ENCODE measurements at places on chromosomes 11 and 22.

GRCh38 chr11:786235-787083, 3.4 kb downstream of the CEND1 start:
- DNase-seq, result no peak

GRCh38 chr11:44728491-44728910, 1.7 kb downstream of the TSPAN18 start:
- DNase-seq, result no peak

GRCh38 chr11:126257764-126258163, 10.9 kb downstream of the SRPRA start:
- DNase-seq, result no peak

- DNase-seq, result no peak
Measured at GRCh38 chr11:121722431-121723245, 269.9 kb upstream of the SORL1-AS1 start.

DNA sequence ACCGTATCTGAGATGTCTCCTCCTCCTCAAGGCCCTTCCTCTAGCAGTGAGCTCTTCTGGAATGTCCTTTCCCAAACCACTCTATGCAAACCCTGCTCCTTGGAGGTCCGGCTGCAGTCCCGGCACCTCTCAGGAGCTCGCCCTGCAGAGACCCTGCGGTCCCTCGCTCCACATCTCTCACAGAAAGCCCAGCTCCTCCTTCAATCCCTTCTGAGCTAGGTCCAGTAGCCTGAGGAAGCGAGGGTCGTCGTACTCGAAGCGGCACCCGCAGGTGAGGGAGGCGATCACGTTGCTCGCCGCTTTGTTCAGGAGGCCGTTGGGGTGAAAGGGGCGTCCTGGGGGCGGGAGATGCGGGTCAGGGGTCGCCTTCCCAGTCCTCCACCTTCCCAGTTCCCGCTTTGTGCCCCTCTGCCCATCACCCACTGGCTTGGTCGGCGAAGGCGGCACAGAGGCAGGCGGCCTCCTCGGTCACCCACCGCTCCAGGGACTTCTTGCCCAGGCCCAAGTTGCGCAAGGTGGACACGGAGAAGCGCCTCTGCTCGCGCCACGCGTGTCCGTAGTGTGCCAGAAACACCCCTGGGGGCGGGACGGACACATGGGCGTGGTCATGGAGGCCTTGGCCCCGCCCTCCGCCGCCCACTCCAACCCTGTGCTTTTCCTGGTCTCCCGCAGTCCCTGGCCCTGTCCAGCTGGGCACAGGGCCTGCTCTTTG, 21.5 kb upstream of the CYP2D6 start:
- DNase-seq, result no peak

- no peak for DNase-seq
Measured at GRCh38 chr11:115652496-115652895, 148.3 kb upstream of the CADM1 start.

DNA sequence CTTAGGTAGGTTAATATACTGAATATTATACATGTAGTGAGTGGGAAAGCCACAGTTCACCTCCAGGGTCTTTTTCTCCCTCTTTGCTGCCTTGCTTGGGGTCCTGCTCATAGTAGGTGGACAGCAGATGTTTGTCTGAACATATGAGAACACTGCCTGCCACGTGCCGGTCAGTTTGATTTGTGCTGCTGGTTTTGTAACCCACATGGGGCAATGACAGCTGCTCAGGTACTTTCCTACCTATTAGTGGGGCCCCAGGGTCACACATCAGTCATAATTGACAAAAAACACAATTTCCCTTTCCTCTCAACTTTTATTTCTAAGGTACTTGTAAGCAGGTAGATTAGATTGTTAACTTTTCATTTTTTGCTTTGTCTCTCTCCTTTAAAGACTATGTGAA, 43.8 kb downstream of the BMAL1 start:
- DNase-seq, result no peak

DNA sequence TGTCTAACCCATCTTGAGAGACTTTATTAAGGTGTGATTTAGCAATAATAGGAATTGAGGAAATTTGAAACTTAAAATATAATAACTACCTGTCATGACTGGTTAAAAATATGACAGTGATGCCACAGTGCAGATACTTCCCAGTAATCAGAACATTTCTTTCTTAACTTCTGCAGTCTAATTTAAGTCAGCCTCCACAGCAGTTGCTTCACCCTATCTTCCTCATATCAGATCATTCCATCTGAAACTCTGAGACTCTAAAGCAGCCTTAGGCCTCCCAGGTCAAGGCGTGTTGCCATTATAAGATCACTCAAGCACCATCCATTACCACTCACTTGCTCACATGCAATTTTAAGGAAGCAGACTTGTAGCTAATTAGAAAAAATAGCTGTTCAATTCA, 302.2 kb downstream of the AASDHPPT start:
- no peak for DNase-seq

DNA sequence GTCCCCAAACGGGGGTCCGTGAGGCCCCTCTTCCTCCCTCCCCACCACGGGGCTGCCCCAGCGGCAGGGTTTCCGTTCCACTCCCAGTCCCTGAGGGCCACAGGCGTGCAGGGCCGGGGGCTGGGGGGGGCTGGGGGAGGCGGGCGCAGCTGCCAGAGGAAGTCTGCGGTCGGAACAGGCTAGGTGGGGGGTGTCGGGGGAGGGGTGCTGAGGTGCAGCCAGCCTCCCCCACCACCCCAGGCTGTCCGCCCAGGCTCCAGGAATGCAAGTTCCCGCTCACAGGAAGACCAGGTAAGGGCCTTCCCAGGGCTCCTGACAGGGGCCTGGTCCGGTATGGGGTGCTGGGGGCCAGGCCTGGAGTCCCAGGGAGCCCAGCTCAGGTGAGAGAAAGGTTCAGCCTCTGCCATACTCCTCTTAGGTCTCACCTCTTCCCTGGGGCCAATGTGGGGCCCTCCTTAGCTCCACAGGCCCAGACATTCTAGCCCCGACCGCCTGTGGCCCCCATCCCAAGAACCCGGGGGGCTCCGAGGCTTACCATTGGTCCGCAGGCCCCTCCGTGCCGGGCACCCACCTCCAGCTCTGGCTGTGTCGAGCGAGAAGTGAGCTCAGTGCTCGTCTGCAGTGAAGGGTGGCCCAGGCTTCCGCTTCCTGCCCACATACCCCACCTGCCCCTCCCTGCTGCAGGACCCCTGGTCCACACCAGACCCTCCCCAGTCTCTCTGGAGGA, at the start of gene PTPRCAP:
TSS of gene PTPRCAP (minus strand) at position 601 of the 727 bp plus-strand sequence. CDS start at position 538, 63 bp downstream.
- no peak for DNase-seq

GRCh38 chr11:44954051-44954906, 3.6 kb upstream of the TP53I11 start:
- no peak for DNase-seq

- no peak for DNase-seq
Measured at GRCh38 chr11:115927823-115928329, 423.7 kb upstream of the CADM1 start.

DNA sequence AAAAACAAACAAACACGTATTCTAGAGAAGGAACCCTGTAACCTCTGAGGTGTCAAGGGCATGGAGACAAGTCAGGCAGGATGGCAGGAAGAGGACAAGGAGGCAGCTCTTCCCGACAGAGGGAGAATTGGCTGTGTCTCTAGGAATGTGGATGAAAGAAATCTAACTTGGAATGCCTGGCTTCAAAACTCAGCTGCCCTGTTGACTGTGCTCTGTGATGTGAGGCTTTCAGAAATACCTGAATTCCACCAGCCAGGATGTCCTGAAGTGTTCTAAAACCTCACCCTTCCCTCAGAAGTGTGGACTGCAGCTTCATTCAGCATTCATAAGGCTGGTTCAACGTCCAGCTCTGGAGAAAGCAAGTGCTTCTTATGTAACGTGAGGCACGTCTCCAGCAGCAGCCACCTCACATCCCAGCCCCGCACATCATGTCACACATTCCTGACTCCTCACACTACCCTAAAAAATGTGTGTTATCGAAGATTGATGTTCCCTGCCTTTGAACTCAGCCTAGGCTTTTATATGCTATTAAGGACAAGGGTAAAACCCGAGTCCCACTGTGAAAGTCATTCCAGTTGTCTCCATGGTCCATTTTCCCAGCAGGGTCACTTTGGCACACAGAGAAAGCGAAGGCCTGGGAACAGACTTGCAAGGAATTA, 398.9 kb downstream of the ETS1 start:
- no peak for DNase-seq

DNA sequence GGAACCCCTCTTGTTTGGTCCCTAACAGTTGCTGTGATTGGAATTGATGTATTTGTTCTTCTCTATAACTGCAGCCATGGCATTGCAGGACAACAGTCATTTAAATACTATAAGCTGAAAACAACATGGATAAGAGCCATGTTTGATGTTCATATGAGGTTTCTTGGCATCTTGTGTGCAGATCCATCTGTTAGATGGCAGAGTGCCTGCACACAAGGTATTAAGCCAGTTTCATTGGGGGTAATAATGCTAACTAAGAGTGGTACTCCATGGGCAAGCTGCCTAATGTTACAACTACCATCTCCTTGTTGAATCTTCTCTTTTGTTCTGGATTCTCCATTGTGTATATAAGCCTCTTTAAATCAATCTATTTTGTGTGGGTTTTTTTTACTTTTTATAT, 206.0 kb upstream of the CHORDC1 start:
- DNase-seq, result no peak

- DNase-seq, result no peak
Measured at GRCh38 chr22:19037282-19038163, 84.7 kb downstream of the DGCR2 start.

- no peak for DNase-seq
Measured at GRCh38 chr11:79017811-79018210, 423.0 kb downstream of the TENM4 start.

DNA sequence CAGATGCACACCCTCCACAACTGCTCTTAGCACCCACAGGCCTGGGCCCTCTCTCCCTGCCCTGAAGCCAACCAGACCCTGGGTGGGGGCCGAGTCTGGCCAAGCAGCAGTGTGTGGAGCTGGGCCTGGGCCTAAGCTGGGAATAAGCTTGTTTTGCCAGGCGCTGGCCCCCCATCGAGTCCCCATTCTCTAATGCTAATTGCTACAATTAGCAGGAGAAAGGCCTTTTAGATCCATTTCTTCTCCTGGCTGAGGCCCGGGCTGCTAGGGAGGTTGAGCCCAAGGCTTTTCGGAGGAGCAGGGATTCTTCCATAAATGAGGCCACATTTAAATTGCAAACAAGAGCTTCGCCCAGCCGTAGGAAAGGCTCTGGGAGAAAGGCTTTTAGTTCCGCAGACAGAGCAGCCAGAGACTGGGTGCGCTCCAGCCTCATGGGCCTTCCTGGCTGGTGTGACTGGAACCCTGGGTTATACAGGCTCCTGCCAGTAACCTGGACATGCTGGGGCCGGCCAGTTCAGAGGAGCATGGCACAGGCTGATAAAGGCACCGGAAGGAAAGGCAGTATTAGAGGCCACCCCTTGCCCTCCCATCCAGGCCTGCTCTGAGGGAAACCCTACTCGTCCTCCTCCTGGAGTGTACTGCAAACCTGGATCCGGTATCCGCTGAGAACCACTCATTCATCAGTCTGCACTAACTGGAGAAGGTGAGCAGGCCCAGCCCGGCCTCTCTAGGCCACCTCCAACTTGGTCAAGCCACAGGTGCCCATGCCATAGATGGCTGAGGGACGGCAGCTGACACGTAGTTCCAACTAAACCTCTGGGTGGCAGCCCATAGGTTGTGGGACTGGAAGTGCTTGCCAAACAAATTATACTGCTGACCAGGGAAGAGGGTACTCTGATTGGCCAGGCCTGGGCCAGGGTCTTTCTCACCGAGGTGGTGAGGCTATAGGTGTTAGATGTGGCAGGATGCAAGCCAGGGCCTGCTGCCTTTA, 6.2 kb downstream of the KCNQ1OT1 start:
- no peak for DNase-seq

DNA sequence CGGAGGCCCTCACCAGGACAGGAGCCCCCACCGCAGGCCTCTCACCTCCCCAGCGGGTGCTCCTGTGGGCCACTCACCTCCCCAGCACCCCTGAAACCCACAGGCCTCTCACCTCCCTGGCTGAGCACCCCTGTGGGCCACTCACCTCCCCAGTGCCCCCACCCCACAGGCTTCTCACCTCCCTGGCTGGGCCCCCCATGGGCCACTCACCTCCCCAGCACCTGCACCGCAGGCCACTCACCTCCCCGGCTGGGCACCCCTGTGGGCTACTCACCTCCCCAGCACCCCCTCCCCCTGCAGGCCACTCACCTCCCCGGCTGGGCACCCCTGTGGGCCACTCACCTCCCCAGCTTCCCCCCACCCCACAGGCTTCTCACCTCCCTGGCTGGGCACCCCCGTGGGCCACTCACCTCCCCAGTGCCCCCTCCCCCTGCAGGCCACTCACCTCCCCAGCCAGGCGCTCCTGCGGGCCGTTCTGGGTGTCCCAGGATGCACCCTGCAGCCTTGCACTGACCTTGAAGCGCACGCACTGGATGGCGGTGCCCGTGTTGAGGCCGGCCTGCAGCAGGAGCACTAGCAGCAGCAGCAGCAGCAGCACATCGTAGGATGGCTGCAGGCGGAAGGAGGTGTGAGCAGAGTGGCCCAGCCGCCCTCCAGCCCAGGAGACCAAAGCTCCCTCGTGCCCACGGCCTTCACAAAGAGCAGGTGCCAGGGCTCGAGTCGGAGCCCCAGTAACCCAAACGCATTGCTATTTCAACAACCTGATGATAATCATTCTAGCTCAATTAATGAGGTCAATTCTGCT, 5.7 kb upstream of the TTLL8 start:
- DNase-seq, result no peak

GRCh38 chr11:116862951-116863350, 25.5 kb upstream of the APOA1 start:
- no peak for DNase-seq

DNA sequence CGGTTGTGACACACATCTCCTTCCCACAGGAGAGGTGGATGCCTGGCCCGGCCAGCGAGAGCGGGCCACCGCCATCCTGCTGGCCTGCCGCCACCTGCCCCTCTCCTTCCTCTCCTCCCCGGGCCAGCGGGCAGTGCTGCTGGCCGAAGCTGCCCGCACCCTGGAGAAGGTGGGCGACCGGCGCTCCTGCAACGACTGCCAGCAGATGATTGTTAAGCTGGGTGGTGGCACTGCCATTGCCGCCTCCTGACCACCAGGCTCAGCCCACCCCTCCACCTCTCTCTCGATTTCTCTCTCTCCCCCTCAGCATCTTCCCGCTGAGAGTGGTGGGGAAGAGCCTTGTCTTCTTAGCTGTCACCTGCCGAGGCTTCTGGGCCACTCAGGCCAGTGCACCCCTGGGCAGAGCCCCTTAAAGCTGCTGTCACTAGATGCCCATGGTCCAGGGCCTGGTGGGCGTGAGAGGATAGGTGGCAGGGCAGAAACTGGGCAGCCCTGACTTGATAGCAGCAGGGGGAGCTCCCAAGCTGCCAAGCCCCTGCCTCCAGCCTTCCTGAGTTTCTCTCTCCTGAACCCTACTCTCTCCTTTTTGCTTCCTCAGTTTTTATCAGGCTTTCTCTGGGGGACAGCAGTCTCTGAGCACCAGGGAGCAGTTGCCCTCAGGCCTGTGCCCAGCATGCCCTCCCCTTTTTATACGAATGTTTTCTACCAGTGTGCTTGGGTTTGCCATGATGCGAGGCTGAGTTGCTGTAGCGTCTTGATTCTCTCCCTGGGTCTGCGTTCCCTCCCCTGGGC, 9.3 kb downstream of the SHISA8 start:
- no peak for DNase-seq
